Diencephalon (tissue), 1 donor: ENCODE measurements at places on chromosomes 12 and 14. TPM values are rescaled to one million over a fixed set of nuclear protein-coding genes. Genes with fewer than 3 reads are reported as not detected.

MYO1H gene
- total RNA-seq: 1.4 TPM

TIGAR gene
- 9.0 TPM for total RNA-seq

ATXN2 gene
- 99.4 TPM for total RNA-seq

CMTM5 gene
- total RNA-seq: 9.2 TPM
